IMR-90 (cell line): ENCODE measurements at places on chromosomes 4 and X.
A peak's percentile ranks its signal among the peaks of the same experiment; 100 is the strongest.

DNA sequence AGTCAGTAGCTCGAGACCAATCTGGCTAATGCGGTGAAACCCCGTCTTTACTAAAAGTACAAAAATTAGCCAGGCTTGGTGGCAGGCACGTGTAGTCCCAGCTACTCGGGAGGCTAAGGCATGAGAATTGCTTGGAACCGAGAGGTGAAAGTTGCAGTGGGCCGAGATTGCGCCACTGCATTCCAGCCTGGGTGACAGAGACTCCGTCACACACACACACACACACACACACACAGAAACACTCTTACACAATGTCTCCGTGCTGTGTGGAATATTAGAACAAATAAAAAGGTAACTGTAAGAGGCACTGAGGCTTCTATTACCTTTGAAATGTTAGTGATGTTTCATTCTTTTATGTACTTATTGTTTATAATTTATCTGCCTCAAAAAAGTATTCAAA lies 326.6 kb downstream of the GPAT3 start:
- H3K4me3 ChIP-seq = no peak overlapping the region
- 0 out of 2 replicates have a peak, but pooled peaks cover 2% of the 10 kb centered on the region for H3K4me1 ChIP-seq
- H3K36me3 ChIP-seq = no peaks in the 10 kb centered on the region
- H3K27me3 ChIP-seq = no peaks in the 10 kb centered on the region

DNA sequence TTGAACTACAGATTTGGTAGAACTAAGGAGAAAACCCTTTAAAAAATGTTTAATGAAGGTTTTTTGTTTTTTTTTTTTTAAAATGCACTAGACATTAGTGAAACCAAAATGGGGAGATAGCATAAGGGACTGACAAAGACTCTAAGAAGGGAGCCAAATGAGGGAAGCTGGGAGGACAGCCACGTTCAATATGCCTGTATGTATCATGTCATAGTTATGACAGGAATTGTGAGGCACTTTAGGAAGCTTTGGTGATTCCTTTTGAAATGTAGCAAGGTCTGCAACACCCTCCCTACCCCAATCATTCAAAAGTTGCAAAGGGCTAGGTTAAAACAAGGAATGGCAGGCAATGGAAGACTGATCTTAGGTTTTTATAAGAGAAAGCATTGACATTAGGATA lies 526.0 kb downstream of the TLL1 start:
- H3K4me3 ChIP-seq = no peak overlapping the region
- H3K36me3 ChIP-seq = no peaks in the 10 kb centered on the region
- H3K27ac ChIP-seq = no peak overlapping the region
- DNase-seq = no peak
- no peaks in the 10 kb centered on the region for H3K27me3 ChIP-seq

DNA sequence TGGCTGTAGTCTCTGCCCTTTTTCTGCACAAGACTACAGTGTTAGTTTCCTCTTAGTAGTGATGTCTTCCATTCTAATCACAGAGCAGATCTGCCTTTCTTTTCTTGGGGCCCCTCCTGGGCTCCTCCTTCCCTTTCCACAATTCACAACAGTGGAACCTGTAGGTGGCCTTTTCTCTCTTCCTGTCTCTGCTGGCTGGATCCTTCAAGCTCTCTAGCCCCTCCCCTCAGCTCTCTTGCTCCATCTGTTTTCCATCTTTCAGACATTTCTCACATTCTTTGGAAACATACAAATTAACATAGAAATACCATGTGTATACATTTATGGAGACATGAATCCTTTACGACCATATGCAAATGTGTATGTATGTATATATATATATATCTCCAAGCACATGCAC lies 304 bp upstream of the SPIN2A start:
- no peaks in the 10 kb centered on the region for H3K27me3 ChIP-seq
- no peak for DNase-seq
- peak overlapping the region; percentile 21 for H3K4me3 ChIP-seq
- no peaks in the 10 kb centered on the region for H3K4me1 ChIP-seq
- no peak overlapping the region for H3K27ac ChIP-seq

DNA sequence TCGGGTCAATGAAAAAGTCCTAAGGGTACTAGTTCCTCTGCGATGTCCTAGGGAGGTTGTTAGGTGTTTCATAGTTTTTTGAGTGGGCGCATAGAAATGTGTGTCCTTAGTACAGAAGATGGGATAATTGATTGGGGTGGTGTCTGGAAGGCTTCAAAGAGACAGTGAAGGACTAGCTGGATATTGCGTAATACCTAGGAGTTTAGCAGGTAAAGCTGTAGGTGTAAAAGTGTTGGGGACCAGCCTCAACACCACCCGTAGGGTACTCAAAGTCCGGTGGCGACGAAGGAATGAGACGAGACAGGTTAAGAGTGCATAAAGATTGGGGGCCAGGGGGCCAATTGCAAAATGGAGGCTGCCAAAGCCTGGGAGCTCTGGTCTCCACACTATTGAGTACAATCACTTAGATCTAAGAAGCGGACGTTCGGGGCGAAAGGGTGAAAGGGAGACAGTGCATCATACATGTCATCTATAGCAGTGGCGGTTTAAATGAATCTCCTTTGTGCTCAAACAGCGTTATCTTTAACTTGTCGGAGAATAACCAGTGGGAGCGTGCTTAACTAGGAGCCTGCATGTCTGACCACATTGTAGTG lies 1.0 kb downstream of the TRMT44 start:
- H3K36me3 ChIP-seq = peaks cover 2% of the 10 kb centered on the region; the same call in 1 of the 2 replicates
- peak overlapping the region; percentile 79 for H3K4me3 ChIP-seq

GRCh38 chr4:136106753-136107152 lies 1425.5 kb downstream of the PCDH18 start:
- H3K4me1 ChIP-seq = no peaks in the 10 kb centered on the region
- H3K4me3 ChIP-seq = no peak overlapping the region
- H3K36me3 ChIP-seq = no peaks in the 10 kb centered on the region
- no peak for DNase-seq

DNA sequence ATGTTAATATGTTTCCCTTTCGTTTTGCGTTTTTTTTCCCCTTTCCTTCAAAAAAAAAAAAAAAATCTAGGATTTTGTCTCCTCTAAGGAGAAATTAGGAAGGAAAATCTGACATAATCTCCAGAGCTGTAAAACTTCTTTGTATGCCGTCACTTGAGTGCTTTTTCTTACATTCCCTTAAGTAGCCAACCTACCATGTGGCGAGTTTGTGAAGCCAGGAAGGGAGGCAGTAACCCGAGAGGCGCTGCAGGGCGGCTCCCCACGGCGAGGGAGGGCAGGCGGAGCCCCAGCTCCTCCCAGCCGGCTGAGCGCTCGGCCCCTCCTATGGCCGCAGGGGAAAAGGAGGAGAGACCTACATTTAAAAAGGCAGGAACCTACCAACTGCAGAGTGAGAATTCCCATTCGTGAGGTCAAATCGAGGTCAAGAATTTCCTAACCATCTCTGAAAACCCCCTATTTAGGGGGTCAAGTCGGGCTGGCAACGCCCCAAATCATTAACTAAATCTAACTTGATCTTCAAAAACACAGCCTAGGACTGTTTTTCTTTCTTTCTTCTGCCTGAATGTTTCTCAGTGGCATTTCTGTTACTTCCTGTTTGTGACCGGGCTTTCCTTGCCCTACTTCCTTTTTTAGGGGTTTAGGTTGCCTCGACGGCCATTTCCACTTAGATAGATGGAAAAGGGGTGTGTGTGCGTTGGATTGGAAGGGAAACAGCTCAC lies 345.1 kb upstream of the KLF3 start:
- DNase-seq = peak; percentile 95
- H3K4me3 ChIP-seq = peak overlapping the region; percentile 33; the same call in 1 of the 2 replicates
- H3K36me3 ChIP-seq = no peaks in the 10 kb centered on the region

DNA sequence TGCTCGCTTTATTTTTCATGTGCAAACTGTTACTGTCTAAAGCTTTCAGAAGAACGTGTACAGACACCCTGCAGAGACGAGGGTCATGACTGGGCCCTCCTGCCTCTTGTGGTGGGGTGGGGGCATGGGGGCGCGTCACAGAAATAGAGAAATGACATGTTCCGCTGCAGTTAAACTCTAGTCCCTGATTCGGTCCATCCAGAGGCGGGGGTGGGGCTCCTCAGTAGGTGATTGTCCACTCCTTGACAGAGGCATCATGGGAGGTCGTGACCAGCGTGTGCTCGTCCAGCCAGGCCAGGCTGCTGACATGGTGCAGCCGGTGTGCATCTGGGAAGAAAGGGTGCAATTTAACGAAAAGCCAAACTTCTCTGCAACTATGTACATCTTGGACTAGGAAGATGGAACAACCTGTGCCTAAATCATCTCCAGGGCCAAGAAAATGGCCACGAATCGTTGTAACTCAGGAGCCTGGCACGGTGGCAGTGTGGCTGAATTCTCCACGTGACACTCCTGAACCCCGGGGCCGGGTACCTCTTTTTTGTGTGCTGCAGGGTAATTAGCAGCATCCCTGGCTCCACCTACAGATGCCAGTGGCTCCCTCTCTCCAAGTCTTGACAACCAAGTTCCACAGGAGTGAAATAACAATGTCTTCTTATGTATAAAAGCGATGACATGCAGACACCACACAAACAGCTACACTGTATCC lies 41.3 kb downstream of the WDR1 start:
- peaks cover 75% of the 10 kb centered on the region for H3K36me3 ChIP-seq
- no peak for DNase-seq
- no peak overlapping the region for H3K27ac ChIP-seq
